ENCODE measurements at places on chromosomes 5 and 9.
A peak's percentile ranks its signal among the peaks of the same experiment; 100 is the strongest.

GRCh38 chr9:114034196-114034595 lies 43.9 kb downstream of the AMBP start:
- DNase-seq: no peak

DNA sequence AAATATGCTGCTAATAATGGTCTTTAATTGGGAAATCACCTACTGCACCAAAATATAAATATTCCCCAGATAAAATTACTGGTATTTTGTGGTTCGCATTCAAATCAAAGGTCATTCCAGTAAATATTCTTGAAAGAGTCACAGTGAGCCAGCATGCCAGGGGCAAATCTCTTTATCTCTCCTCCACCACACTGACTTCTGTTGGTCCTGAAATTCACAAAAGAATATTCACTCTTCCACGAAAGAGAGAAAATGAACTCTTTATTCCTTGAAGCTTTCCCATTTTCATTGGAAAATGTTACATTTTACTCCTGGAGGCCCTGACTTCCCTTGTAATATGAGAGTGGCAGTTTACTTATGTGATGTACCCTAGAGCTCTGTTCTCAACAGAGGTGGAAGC lies 39.7 kb downstream of the ZNF366 start:
- no peak for DNase-seq

- no peak for DNase-seq
Observed at GRCh38 chr9:81053298-81054025, 635.9 kb downstream of the TLE1 start.

DNA sequence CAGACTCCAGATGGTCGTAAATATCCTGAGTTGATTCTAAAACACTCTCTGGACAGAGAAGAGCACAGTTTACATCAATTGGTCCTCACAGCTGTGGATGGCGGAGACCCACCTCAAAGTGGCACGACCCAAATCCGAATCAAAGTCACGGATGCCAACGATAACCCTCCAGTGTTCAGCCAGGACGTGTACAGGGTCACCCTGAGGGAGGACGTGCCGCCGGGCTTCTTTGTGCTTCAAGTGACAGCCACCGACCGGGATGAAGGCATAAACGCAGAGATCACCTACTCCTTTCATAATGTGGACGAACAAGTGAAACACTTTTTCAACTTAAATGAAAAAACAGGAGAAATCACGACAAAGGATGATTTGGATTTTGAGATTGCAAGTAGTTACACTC lies 891 bp downstream of the PCDHGB2 start:
- DNase-seq: no peak

GRCh38 chr5:119347574-119347973 lies 8.2 kb upstream of the TNFAIP8 start:
- no peak for DNase-seq

GRCh38 chr5:78964889-78965288 lies 20.2 kb downstream of the ARSB start:
- peak; percentile 64 for DNase-seq

GRCh38 chr9:127772603-127773002 lies 5.9 kb downstream of the SH2D3C start:
- no peak for DNase-seq

DNA sequence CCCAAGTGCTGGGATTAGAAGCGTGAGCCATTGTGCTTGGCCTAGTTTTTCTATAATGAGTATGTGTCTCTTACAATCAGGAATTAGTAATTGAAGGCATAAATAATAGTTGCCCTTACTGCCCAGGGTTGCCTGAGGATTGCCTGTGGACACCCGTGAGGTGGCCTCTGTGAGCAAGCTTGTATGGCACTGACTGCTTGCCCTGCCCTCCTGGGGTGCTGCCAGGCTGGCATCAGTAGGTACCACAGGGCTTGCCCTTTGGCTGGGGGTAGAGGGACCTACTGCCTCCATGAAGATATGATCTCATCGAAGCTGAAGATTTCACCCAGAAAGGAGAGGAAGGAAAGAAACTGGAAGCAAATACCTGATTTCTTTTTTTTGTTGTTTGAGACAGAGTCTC lies 23.8 kb upstream of the PHF19 start:
- DNase-seq: no peak

DNA sequence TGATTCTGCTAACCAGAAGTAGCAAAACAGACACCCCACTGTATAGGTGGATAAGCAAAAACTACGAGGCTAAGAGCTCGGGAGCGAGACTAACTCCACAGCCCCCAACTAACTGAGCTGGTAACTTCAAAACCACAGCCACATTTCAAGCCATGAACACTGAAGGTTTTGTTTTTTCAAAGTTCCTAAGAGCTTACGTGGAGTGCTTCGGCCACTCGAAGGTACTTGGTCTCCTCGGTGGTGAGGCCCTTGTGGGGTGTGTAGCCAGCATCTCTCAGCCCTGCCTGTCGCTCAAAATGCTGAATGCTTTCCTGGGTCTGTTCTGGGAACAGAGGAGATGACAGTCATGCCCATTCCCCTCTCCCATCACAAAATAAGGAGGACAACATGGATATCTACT lies 11.1 kb downstream of the KIAA1191 start:
- DNase-seq: no peak

DNA sequence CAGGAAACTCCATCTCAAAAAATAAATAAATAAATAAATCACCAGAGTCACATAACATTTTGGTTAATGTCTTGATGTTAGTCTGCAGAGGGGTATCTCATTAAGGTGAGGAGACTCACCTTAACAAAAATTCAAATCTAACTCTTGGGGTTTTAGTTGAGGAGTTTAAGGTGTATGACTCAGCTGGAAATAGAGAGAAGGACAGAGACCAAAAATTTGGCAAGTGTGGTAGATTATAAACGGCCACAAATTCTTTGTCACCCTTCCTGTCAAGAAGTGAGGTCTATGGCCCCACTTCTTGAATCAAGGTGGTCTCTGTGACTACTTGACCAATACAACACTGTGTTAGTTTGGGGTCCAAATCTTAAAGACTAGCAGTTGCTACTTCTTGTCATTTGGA lies 60.8 kb downstream of the TTC39B start:
- no peak for DNase-seq

DNA sequence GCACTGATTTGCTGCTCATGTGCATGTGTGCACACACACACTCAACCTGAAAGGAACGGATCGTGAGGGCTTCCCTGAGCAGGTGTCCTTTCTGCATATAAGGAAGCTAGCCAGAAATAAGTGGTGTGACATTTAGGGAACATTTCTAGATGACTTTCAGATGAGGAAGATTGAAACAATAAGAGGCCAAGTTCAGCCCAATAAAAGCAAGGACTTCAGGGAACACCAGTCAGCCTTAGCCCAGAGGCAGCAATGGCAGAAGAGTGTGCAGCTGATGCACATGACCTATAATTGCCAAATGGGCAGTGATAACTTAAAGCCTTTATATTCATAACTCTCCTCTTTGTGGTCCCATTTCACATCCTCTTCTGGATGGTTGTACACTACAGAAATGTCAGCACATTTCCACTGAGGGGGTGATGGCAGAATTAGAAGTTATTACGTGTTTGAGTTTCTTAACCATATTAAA lies 255.5 kb downstream of the TRIM32 start:
- no peak for DNase-seq

- DNase-seq: no peak
Observed at GRCh38 chr9:109721001-109721400, 59.0 kb upstream of the PALM2AKAP2 start.

DNA sequence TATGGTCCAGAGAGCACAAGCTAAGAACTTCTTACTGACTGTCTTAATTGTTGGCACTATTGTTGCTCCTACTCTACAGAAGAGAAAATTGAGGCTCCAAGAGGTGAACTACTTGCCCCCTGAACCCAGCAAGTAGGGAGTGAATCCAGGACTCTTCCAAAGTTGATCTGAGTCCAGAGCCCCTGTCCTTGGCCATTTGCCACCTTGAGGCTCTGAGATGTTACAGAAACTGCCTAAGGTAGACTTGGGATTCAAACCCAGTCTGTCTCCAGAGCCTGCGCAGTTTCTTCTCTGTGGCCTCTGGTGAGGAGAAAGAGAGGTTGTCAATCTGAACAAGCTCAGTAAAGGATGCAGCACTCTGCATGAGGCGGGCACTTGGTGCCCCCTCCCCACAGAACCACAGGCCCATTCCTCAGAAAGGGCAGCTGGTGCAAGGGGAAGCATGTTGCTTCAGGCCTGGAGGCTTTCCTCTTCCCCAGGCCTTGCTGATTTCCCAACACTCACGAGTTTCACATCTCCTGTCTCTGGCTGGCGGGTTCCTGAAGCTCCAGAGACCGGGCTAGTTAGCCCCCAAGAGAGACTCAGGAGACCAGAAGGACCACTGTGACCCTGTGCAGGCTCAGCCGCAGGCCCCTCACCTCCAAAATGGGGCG lies 2.9 kb upstream of the LCP2 start:
- no peak for DNase-seq

DNA sequence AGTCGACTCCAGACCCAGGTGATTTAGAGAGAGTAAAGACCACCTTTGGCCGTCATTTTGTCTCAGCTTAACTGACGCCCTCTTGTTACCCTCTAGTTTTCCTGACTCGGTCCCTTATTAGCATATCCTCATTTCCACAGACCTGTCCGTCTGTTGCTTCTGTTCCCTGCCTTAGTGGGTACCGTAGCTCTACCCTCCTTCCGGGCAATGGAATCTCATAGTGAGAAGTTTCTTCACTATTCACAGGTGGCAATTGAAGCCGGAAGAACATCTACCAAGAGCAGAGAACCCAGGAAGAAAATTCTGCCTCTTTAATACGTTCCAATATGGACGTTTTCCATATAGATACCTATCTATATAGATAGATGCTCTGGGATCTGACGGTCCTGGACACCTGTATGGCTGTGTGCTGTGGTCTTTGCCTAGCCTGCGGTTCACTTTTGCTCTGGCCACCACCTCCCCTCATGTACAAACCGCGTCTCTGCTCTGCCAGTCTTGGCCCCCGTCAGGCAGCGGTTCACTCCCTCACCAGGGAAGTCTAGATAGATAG lies 652 bp upstream of the TMEM161B start:
- DNase-seq: peak; percentile 30

GRCh38 chr9:86093788-86094555 lies 5.4 kb downstream of the GOLM1 start:
- DNase-seq: peak; percentile 21

DNA sequence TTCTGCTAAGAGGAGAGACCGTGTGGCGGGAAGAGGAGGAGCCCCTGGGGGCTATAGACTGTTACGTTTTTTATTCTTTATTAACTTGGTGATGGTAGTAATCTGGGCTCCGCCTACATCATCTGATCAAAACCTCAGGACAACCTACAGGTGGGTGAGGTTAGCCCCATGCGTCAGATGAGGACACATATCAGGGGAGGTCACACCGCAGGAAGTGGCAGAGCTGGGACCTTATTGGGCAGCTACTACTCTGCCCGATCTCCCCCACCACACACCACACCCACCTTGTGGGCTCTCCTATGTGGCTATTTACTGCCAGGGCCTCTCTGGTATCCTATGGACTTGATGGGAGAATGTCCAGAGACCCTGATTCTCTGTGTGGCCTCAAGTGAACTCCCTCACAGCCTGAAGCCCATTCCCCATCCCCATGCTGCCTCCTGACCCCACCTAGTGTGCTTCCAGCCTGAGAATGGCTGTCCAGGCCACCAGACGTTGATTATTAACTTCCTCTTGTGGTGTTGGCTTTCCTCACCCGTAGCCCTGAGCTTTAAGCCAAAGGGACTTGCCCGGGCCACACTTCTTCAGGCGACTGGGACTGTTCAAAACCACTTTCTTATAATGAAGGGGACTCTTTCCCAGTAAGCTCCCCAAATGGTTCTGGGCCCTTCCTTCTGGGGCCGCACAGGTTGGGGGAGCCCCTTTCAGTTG lies 8.2 kb downstream of the UNC5A start:
- no peak for DNase-seq

DNA sequence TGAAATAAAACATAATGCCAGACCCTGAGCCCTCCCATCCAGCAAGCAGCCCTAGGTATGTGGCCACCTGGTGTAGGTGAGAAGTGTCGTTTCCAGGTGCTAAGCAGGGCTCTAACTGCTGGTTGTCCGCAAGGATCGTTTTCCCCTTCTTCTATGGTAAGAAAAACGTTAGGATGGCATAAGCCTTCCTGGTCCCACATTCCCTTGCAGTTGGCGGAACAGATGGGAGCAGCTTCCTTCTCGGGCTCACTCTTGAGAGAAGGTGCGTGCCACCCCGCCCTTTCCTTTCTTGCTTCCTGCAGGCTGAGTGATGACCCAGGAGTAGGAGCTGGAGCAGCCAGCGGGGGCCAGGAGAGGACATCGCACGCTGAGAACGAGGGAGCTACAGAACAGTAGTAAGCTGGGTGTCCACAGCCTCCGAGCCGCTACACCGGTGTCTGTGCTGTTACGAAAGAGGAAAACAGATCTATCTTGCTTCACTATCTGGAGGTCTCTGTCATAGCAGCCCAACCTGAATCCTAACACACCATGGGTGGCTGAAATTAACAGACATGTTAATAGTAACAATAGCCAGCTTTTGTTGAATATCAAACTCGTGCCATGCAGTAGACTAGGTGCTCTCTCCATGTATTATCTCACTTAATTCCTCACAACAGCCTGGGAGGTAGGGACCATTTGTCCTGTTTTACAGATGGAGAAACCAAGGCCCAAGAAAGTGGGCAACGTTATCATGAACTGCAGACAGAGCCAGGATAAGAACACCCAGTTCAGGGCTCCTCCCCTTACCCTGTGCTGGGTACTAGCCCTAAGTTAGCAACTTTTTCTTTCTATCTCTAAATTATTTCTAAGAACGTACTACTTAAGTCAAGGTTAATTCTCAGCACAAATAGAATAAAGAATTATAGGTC lies 139.8 kb downstream of the COL23A1 start:
- DNase-seq: no peak

DNA sequence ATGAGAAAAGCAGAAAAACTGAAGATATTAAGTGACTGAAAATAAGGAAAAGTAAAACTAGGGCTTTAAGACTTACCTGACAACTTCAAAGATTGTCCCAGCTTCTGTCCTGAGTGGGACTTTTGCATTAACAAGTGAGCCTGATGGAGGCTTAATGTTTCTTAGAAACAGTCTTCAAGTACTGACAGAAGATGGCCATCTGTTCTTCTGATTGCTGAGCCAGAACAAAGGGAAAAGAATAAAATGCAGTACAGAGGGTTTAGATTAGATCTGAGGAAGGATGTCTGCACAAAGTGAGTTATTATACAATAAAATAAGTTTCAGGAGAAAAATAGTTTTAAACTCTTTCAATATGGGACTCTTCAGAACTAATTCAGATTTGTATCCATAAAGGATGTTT lies 500.7 kb downstream of the CETN3 start:
- no peak for DNase-seq

DNA sequence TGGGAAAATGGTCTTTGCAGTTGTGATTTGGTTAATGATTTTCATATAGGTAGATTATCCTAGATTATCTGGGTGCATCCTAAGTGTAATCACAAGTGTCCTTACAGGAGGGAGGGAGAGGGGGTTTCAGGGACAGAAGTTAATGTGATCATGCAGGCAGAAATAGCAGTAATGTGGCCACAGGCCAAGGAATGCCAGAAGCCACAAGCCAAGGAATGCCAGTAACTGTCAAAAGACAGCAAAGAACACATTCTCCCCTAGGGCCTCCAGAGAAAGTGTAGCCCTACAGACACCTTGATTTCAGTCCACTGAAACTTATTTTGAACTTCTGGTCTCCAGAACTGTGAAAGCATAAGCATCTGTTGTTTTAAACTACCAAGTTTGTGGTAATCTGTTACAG lies 2074.5 kb downstream of the MAT2B start:
- peak; percentile 57 for DNase-seq

- no peak for DNase-seq
Observed at GRCh38 chr5:85538362-85538761, 1079.4 kb upstream of the COX7C start.

GRCh38 chr9:19660019-19660418 lies 128.8 kb downstream of the SLC24A2 start:
- no peak for DNase-seq
